ENCODE measurements at places on chromosomes 5 and 9.

- DNase-seq = no peak
These were observed 254.1 kb upstream of the DAPK1 start for GRCh38 chr9:87243602-87244001.

DNA sequence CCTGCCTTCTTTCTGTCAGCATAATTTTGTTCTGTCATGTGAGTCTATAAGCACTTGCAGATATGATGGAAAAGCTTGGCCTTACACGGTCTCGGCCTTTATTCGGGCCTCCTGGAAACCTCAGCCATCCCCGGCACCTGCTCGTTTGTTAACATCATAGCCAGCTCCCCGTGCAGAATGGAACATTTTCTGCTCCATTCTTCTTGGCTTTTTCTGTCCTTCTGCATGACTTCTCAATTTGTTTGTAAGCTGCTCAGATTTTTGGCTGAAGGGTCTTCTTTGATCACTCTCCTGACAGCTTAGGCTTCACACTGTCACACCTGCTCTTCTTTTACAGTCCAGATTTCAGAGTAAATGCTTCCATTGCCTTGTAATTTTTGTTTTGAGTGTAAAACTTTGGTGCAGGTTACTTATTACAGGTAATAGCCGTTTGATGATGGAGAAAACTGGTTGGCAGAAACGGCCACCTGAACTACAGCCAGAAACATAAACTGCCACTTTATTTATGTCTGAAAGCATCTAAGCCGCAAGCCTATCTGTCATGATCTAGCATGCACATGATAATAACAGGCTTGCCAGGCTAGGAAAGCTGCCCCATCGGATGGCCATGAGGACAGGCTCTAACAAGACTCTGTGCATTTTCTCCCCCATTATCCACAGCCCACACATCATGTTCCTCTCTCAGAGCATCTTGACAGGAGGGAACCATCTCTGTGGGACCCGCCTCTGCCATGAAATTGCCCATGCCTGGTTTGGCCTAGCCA is 197.0 kb downstream of the AOPEP start:
- DNase-seq = no peak

DNA sequence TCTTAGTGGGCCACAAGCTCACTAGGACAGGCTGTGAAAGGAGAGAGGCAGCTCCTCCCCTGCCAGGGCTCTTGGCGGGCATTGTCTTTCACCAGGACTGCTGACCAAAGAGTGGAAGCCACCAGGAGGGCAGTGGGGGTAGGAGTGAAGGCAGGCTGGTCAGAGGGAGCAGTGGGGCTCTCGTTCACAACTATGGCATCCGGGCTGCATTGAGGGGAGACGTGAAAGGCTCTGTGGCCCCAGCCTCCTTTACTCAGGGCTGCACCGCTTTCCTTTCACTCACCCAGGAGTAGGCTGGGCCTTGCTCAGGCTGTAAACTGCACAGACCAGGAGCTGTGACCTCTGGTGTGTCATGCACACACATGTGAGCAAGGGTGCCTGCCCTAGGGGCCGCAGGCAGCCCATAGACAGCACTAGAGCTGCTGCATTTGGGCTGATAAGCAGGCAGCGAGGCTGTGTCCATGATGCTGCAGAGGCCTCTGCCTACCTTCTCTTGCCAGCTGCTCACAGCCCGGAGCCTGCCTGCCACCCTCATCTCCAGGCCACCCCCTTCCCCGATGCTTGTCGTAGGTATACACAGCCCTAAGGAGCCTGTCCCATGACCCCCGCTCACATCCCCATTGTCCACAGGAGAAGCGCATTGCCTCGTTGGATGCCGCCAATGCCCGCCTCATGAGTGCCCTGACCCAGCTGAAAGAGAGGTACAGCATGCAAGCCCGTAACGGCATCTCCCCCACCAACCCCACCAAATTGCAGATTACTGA is 130.4 kb downstream of the DAB2IP start:
- DNase-seq = no peak

GRCh38 chr5:169571355-169571754 is 12.2 kb upstream of the SPDL1 start:
- DNase-seq = no peak

DNA sequence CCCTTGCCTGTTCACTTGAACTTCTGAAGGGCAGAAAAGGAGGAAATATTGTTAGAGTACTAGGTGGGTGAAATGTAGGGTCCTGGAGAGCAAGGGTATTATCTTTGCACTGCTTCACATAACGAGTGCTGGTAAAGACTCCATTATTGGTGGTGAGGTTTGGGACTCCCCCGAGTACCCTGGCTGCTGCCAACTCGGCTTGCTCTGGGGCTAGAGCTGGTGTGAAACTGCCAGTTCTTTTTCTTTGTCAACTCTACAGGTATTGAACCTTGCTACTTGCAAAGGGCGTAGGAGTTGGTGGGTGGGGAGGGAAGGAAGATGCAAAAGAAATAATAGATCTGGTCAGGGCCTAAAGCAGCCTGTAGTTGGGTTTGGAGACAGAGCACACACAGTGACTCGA is 16.0 kb downstream of the MAST4 start:
- no peak for DNase-seq

Data from NCI-H187 (cell line).